ENCODE measurements at places on chromosomes 7 and 10.

DNA sequence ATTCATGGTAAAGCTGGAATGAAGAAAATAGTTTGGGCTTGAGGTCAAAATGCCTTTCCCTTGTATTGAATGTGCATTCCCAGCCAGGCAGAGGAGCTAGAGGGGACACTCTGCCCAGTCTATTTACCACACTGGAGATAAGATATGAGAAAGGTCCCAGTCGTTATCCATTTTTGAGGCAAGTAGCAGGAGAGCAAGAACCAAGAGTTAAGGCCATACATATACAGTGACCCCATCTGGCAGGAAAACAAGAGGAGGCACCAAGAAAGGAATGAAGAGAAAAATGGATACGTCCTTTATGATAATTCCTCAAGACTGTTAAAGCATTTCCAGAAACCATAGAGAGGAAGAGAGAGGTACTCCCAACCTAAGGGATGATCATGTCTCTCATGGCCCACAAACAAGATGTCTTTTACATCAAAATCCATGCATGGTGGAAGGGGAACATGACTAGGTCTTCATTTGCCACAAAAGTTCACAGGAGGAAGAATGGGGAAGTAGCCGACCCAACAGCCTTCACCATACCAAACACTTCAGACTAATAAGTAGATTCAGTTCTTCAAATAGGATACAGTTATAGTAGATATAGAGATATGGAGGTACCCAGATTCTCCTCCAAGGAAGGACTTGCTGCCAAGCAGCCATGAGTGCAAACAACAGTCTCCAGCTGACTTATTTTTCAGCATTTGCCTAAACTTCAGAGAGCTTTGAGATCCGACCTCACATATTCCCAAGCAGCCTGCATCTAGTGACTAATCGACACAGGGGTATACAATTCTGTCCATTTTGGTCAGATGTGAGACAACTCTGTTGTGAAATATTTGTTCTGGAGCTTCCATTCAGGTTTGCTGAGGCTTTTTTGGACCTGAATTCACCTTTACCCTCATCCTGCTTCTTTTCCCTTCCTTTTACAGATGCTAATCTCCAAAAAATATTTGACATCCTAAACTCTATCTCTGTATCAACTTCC, 61.1 kb upstream of the CCDC71L start:
- no peak for DNase-seq

DNA sequence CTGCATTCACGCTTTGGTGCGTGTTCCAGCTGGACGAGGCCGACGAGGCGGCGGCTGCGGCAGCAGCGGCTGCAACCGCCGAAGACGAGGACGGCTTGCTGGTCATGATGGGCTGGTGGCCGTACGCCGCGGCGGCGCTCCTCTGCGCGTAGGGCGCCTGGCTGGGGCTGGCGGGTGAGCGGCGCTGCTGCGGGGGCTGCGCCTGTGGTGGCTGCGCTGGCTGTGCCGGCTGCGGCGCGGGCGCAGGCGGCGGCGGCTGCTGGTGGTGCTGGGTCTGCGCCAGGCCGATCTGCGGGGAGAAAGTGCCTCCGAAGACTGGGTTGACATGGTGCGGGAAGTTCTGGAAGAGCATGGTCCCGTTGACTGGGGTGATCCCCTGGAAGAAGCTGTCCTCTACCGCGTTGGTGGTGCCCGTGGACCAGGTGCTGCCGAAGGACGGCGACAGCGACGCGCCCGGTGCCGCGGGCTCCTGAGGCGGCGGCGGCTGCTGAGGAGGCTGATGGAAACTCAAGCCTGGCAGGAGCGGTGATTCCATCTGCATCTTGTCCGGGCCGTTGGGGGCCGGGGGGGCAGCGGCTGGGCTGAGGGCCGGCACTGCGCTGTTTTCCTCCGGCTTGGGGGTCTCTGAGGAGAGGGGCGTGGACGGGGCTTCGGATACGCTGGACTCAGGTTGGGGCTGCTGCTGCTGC, 51.1 kb downstream of the CPEB3 start:
- peak; percentile 46 for DNase-seq

- no peak for DNase-seq
Measured at GRCh38 chr7:74033372-74034311, 5.7 kb downstream of the ELN start.

DNA sequence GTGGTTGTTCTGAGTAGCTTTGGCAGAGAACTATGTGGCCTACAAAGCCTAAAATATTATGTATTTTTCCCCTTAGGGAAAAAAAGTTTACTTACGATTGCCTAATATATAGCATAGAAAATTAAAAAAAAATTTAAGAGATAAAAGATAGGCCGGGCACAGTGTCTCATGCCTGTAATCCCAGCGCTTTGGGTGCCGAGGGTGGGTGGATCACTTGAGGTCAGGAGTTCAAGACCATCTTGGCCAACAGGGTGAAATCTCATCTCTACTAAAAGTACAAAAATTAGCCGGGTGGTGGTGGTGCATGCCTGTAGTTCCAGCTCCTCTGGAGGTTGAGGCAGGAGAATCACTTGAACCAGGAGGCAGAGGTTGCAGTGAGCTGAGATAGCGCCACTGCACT, 439.2 kb upstream of the KLF6 start:
- no peak for DNase-seq

GRCh38 chr7:147245274-147245673, 1128.7 kb downstream of the CNTNAP2 start:
- no peak for DNase-seq

- no peak for DNase-seq
Measured at GRCh38 chr7:143947111-143947510, 7.5 kb upstream of the OR2F1 start.

GRCh38 chr10:42553064-42553407, 85.3 kb downstream of the ZNF33B start:
- DNase-seq = no peak

GRCh38 chr10:124732931-124733570, 11.1 kb downstream of the FAM53B start:
- DNase-seq = no peak

DNA sequence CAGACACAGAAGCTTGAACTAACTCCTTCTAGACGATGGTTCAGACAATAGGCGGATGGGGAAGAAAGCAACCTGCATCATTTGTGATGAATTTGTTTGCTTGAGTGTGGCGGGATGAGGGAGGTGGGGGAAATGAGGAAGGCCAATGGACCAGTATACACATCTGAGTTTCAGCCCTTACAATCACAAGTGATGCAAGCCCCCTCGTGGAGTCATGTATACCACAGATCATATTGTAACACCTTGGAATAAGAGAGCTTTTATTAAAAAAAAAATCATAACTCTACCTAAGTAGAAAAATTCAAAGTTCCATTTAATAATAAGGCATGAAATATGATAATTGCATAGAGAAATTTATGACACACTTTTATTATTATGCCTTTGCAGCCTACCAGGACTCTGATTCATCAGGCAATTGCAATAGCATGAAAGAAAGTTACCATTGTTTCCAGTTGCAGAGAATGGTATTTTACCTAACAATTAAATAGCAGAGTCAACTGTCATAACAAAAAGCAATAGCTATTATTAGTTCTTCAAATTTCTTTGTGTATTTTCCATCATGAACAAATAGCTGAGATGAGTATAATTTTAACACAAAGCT, 230.2 kb upstream of the AKR1E2 start:
- no peak for DNase-seq

DNA sequence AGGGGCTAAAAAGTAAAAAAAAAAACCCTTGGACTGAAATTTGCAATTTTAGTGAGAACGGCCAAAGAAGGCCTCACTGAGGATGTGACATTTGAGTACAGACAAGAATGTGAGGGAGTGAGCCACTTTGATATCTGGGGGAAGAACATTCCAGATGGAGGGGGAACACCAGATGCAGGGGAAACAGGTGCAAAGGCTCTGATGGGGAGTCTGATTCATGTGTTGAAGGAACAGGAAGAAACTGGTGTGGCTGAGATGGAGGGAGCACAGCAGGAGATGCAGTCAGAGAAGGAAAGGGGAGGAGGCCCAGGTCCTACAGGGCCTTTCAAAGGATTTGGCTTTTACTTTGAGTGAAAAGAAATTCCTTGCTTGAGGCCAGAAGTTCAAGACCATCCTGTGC, 615.7 kb upstream of the NRP1 start:
- DNase-seq = no peak

GRCh38 chr7:129680400-129680799, 68.9 kb downstream of the NRF1 start:
- DNase-seq = no peak

- no peak for DNase-seq
Measured at GRCh38 chr7:90705391-90706071, 109.4 kb downstream of the CDK14 start.

DNA sequence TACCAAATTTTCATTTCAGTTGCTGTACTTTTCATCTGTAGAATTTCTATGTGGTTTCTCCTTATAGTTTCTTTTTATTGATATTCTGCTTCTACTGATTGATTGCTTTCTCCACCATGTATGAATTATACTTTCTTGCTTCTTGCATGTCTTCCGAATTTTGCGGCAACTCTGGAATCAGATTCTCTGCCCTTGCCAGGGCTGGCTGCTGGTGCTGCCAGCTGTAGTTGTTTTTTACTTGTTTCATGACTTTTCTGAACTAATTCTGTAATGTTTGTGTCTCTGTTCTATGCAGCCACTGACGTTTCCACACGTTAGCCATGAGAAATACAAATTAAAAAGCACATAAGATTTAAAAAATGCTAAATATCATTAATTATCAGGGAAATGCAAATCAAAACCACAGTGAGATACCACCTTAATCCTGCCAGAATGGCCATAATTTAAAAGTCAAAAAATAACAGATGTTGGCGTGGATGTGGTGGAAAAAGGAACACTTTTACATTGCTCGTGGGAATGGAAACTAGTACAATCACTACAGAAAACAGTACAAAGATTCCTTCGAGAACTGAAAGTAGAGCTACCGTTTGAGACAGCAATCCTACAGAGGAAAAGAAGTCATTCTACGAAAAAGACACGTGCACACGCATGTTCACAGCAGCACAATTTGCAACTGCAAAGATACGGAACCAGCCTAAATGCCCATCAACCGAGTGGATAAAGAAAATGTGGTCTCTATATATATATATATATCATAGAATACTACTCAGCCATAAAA, 51.5 kb downstream of the MAD1L1 start:
- no peak for DNase-seq

GRCh38 chr7:135827391-135827790, 78.8 kb upstream of the FAM180A start:
- DNase-seq = no peak

DNA sequence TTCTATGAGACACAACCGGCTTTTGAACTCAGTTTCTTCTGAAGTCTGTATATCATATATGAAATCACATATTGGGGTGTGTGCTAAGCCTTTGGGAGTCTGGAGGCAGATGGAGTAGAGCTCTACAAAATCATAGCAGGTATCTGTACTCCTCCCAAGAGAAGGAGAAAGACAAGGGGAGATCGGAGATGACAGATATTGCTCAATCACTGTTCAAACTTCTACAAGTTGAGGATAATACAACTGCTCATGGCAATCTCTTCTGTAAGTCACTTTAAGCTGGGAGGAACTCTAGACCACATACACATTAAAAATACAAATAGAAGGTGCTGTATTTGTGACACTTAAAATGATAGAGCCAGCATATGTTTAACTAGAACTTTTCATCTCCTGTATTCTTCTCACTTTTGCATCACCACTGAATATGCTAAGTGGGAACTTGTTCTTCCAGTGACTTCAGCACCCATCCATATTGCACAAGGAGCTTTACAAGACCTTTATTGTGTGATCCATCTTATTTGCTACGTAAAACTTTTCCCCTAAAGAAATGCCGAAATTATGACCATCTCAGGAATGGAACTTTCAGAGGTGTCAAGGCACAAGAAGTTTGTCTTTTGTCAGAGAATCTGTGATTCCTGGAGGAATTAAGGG, 381.4 kb downstream of the PHTF2 start:
- no peak for DNase-seq

DNA sequence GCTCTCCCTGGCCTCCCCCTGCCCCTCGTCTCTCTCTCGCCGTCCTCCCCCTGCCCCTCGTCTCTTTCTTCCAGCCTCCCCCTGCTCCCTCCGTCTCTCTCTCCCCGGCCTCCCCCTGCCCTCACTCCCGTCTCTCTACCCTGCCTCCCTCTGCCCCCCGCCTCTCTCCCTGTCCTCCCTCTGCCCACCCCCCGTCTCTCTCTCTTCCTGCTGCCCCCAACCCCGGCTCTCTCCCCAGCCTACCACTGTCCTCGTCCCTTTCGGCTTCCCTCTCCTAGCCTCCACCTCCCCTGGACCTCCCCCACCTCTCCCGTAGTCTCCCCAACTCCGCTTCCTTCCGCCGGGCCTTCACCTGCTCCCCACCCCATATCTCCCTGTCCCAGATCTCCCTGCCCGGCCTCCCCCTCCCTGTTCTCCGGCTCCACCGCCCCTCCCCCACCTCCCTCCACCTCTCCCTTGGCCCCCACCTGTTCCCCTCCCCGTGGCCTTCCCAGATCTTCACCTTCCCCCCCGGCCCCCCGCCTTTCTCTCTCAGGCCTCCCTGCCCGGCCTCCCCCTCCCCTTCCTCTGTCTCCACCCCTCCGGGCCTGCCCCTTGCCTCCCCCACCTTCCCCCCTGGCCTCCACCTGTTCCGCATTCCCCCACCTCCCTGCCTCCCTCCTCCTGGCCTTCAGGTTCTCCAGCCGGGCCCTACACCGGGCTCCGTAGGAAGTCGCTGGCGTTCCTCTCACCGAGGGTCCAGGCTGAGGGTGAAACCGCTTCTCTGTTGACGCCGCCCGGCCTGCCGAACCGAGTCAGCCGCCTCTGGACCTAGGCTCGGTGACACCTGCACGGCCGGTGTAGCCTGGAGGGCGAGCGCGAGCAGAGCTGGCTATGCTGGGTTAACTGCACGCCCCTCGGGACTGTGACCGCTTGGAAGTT, 1.2 kb downstream of the GET4 start:
- no peak for DNase-seq

GRCh38 chr7:74334030-74334429, 44.8 kb downstream of the CLIP2 start:
- no peak for DNase-seq

- DNase-seq = no peak
Measured at GRCh38 chr7:43479042-43479441, 103.9 kb upstream of the STK17A start.

- DNase-seq = no peak
Measured at GRCh38 chr7:46368871-46369270, 447.8 kb upstream of the IGFBP3 start.

- no peak for DNase-seq
Measured at GRCh38 chr10:80472234-80473095, 18.4 kb downstream of the TSPAN14 start.

DNA sequence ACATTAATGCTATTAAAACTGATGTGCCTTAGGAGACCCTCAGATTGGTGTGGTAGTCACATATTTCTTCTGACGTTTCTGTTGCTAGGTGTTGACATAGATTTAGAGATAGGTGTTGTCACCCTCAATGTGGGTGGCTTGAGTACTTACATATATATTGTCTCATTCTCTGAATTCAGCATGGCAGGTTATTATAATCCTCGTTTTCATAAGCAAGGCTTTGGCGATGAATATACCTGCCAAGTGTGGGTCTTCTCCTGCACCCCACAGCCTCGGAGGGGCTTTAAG, 7.0 kb downstream of the FBH1 start:
- no peak for DNase-seq

GRCh38 chr10:50504389-50504788, 119.4 kb downstream of the SGMS1 start:
- DNase-seq = no peak

GRCh38 chr7:115097175-115097671, 175.3 kb downstream of the MDFIC start:
- DNase-seq = no peak

All from T-cell (primary cell).